ENCODE measurements at places on chromosomes 12 and 14.

GRCh38 chr12:114826244-114826643 is 142.3 kb upstream of the TBX3 start:
- no peak for DNase-seq

DNA sequence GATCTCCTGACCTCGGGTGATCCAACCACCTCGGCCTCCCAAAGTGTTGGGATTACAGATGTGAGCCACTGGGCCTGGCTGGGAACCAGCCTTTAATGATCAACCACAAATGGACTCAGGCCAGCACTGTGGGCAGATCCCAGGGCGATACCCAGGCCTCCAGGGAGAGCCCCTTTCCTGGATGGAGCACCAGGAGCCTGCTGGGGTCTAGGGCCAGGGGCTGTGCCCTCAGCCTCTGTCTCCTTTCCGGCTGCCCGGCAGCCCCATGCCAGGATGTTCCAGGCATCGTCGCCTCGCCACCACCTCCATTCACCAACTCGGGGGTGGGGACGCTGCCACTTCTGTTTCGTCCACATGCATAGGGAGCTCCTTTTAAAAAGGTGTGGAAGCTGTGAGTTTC is 2.3 kb downstream of the ADGRD1 start:
- no peak for DNase-seq

DNA sequence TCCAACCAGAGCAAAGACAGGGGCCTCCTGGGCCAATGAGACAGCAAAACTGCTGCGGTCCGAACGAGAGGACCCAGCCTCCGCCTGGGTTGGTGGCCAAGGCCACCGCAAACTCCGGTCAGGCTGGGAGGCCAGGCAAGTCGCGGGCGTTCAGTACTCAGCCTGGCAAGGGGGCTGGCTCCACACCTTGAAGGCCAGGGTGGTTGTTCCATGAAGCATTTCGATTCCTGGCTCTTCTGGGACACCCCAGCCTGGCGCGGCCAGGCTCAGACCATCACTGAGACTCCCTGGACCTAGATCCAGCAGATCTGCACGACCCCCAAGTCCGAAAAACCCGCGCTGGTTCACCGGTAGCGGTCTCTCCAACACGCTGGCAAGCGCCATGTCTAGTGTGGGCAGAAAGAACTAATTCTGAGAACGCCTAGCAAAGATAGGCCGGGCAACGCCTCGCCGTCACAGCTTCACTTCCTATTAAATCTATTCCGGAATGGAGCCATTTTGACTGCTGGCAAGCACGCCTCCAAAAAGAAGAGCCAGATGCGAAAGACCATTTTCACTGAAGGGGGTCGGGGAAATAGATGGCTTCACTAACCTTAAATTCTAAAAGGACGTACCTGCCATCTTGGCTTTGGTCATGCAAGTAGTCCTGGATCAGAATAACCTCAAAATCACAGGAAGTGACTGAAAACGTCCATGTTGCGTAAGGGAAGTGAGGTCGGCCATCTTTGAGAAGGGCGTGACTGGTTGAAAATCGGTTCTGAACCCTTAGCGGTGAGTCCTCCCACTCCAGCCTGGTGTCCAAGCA is at the start of gene PSMB5:
Gene PSMB5 (minus strand): TSS at position 403 of the 805 bp plus-strand sequence. CDS start 19 bp downstream, at position 384.
- DNase-seq = peak; percentile 96

DNA sequence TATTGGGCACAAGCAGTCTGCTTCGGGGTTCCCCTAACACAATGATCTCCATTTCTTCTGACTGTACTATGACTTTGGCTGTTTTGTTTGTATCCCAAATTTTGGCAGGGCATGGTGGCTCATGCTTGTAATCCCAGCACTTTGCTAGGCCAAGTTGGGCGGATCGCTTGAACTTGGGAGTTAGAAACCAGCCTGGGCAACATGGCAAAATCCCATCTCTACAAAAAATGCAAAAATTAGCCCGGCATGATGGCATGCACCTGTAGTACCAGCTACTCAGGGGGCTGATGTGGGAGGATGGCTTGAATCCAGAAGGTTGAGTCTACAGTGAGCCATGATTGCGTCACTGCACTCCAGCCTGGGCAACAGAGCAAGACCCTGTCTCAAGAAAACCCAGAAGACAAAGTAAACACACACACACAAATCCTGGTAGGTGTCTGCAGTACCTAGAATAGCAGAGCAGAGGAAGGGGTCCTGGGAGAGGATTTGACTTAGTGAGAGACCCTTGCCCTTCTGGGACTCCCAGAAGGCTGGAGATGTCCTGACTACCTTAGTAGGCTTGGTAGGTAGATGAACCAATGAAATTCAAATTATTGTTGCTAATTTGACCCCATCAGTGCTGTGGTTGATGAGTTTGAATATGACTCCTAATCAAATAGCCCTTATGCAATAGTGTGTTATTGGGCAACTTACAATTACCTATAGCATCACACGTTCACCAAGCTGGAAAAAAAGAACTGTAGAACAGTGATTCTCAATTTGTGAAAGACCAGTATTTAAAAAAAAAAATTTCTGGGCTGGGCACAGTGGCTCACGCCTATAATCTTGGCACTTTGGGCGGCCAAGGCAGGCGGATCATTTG is 6.8 kb upstream of the AEBP2 start:
- no peak for DNase-seq

DNA sequence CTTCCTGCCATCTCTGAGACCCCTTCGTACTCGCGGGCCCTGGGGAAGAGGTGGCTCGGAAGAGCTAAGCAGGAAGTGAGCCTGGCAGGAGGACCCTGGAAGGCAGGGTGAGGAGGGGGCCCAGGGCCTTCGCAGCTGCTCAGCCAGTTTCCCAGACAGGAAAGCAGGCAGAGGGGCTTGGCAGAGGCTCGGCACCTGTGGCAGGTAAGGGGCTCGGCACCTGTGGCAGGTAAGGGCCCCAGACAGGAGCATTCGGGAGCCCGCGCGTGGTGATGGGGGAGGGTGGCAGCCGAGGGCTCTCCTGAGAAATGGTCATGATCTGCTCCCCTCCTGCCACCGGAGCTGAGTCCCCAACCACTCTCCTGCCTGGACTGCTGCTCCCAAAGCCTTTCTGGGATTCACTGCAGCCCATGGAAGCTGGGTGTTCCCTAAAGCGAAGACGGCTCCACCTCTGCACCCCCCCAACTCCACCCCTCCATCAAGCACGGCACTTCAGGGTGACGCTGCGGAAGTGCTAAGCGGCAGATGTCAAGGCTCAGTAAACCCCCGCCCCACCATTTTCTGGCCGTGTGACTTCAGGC is 63.2 kb downstream of the PRIMA1 start:
- DNase-seq = no peak

- no peak for DNase-seq
Observed at GRCh38 chr12:26773313-26774104, 59.5 kb downstream of the ITPR2 start.

GRCh38 chr12:107513184-107513583 is 172.4 kb upstream of the PWP1 start:
- DNase-seq = no peak
